ENCODE measurements at places on chromosomes 5 and 9.

DNA sequence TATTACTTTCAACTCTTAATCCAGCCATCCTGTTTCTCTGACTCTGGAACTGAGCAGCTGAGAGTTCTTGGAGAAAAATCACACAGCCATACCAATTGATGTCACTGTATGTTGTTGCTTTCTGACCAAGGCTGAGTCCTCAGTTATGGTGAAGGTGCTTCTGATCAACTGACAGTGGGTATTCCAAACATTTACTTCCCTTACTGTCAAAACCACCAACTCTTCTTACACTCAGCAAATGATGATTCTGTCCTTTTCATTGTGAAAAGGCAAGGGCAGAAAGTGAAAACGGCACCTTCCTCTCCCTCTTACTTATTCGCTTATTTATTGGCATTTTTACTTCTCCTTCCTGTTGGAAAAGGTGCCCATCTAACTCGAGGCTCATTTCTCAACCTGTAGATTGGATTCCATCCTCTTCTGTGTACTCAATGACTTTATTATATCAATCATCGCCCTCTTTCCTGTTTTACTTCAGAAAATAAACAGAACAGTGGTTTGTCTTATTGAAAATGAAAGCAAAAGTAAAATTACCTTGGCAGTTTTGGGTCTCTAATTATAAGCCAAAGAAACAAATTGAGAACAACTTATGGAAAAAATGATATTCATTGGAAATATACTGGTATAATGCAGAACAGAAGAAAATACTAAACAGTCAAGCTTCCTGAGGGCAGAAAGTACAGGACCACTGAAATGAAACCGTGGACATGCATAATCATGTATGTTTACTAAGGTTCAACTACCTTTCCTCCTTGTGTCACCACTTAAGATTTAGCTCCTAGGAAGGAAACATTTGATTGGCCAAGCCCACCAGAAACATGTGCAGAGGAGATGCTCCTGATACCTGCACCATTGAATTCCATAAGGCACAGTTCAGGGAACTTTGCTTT lies 104.5 kb upstream of the CHD1 start:
- DNase-seq, result no peak

- DNase-seq, result no peak
These were observed 57.6 kb downstream of the DENND4C start for GRCh38 chr9:19288081-19288480.

DNA sequence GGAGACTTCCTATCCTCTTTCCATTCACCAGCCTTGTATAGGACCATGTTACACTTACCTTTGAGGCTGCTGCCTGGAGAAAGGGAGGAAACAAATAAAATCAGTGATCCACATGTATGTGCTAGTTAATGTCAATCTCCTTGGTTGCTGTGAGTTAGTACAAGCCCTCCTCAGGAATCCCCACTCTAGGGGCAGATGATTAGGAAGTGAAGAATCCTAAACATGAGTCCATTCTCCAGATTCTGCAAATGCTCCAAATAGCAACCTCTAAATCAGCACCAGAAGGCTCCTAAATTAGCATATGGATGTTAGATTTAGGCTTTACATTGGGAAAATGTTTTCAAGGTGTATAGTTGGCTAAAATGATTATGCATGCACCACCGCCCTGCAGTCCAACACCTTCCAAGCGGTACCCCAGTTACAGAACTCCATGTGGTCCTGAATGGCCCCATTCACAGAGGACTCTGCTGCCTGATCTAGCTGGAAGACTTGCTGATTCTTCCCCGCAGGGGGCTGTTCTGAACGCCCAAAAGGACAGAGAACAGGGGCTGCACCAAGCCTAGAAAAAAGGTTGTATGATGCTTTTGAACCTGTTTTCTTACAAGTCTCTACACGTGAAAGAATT lies 123.2 kb downstream of the TLE1 start:
- no peak for DNase-seq

DNA sequence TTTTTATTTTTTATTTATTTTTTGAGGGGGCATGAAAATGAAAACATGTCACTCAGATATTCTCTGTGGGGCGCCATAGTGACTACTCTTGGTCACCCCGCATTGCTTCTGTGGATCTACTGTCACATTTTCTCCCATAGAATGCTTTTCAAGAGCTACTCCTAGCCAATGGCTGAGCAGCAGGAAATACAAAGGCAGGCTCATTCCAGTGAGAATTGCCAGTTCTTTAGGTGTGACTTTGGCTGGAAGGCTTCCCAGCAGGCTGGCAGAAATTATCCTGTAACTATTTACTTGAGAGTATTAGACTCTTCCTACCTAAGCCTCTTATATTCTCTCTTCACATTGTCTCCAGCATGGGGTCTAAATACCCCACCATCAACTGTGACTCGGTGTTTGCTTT lies 21.0 kb upstream of the PTPRD start:
- no peak for DNase-seq

DNA sequence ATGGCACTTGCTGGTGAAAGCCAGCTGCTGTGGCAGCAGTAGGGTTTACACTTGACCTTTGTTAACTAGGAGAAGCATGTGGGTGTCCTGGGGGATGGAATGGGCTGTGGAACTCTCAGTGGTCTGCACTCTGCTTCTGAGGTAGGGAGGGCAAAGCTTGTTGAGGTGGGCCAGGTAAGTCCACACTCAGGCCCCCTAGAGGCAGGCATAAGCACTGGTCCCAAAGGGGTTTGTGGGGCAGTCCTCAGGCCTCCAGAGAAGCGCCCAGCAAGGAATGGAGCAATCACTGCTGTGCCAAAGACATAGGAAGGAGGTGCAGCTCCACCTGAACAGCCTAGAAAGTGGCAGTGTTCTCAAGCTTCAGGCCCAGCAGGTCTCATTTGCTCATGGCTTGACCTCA lies 34.7 kb downstream of the INSL4 start:
- no peak for DNase-seq

DNA sequence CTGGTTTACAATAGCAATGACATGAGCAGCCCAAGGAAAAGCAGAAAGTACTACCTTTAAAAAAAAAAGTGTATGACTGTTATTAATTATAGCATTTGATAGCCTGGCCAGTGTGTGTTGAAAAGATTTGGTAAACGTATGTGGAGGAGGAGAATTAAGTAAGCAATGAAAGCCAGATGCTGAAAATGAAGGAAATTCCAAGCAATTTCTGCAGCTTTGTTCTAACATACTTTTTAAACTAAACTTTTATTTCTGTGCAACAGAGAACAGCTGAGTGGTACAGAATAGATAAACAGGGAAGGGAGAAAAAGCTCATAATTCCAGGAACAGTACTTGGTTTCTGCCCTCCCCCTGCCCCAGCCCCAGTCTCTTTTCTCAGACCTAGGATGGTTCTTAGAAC lies 252.6 kb downstream of the ADAMTSL1 start:
- no peak for DNase-seq

GRCh38 chr5:150658699-150659265 lies 2.3 kb upstream of the MYOZ3 start:
- DNase-seq, result no peak

GRCh38 chr9:113129884-113130283 lies 20.9 kb upstream of the SLC31A2 start:
- no peak for DNase-seq

DNA sequence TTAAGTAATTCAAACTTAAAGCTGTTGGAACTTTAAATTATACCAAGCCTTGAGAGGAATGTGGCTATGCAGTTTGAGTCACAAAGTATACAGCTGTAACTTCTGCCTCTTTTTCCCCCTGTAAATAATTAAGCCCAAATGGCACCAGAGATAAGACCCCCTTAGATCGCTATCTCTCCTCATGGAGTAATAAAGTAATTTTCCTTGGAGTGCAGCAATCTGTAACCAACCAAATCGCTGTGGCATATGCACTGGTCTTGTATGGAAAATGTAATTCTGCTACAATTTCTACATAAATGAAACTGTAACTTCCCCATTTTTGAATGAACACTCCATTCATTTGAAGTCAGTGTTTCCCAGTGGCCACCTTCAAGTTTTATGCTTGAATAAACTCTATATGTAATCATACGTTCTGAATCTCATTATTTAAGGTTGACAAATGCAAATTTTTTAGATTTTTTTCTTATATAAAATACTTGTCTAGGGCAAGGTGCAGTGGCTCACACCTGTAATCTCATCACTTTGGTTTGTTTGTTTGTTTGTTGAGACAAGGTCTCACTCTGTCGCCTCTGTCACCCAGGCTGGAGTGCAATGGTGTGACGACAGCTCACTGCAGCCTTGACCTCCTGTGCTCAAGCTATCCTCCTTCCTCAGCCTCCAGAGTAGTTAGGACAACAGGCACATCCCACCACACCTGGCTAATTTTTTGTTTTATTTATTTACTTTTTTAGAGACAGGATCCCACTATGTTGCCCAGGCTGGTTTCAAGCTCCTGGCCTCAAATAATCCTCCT lies 12.3 kb downstream of the SUSD1 start:
- DNase-seq, result no peak

- DNase-seq, result no peak
These were observed 12.2 kb downstream of the KLHL9 start for GRCh38 chr9:21322911-21323461.
